Non-pigmented ciliary epithelial cell (primary cell): ENCODE measurements at places on chromosomes 3 and 15.

DNA sequence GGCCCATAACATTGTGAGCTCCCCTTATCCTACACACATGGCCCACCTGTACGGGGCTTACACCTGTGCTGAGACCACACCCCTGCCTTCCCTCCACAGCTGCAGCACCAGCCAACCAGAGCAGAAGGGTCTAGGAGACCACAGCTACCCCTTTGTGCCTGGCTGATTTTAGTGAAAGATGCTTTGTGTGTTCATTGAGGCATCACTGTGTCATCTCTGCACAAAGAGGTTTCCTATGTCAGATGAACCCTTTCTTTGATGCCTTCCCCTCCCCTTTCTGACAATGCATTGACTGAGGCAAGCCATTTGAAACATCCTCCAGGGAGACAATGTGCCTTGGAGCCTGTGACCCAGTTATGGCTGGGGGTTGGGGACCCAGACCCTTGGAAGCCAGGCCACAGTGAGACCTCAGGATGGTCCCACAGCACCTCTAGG, 54.9 kb upstream of the SLC7A14 start:
- DNase-seq, result no peak

DNA sequence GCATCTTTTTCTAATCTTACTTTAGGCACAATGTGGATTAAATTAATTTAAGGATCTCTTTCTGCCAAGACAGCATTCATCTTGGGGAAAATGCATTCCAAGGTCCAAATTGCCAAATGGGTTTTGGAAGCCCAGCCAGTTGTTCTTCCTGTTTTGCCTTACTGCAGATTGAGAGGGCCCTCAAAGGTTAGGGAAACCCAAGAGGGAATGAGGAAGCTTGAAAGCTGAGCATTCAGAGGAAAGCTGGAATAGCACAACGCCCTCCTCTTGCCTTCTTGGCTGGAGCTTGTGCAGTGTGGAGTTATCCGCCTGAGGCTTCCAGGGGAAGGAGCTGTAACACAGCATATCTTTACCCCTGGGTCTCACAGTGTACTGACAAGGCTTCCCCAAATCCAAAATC, 18.2 kb upstream of the SACM1L start:
- no peak for DNase-seq

DNA sequence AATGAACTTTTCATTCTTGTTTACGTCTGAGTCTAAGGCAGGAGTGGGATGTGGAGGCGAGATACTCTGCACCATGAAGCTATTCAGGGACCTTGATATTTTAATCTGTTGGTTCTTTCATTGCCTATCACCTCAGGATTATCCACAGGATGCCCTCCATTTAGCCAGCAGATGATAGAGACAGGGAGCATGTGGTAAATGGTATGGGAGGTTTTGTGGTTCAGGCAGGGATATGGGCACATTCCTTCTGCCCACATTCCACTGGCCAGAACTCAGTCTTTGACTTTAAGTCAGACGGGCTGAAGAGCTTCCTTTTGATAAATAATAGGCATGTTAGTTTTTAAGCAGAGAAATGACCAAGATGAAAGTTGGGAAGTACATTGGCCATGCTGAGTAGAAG, 548.0 kb upstream of the CCDC54 start:
- no peak for DNase-seq

- no peak for DNase-seq
Measured at GRCh38 chr15:50916400-50916799, 7.9 kb downstream of the AP4E1 start.

GRCh38 chr3:44991326-44991725, 15.3 kb downstream of the EXOSC7 start:
- no peak for DNase-seq

- DNase-seq, result no peak
Measured at GRCh38 chr15:58566029-58566428, 134.2 kb downstream of the LIPC start.

- no peak for DNase-seq
Measured at GRCh38 chr3:181105646-181106045, 116.1 kb upstream of the DNAJC19 start.

DNA sequence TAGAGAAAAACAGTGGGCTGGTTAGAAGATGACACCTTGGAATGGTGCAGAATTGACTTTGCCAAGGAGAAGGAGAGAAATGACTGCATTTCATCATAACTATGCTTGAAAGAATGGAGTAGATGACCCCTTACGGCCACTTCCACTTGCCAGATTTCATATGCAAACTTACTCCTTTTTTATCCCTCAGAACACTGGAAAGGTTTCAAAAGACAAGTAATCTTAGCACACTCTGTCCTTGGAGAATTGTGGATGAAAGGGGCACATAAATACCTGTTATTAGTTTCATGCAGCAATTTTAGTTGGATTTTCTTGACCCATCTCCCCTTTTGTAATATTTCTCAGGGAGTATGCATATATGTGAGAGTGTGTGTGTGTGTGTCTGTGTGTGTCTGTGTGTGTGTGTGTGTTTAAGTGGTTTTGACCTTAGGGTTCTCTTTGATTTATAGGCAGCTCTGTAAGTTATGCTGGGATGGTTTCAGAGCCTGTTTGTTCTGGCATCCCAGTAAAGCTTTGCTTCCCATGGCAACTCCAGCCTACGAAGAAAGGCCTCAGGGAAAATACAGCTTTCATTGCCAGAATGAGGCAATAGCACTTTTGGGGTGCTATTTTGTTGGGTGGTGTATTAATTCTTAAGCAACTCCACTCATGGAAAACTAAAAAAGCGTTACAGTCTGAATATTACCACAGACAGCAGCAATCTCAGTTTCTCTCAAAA, 122.2 kb upstream of the TP63 start:
- no peak for DNase-seq

DNA sequence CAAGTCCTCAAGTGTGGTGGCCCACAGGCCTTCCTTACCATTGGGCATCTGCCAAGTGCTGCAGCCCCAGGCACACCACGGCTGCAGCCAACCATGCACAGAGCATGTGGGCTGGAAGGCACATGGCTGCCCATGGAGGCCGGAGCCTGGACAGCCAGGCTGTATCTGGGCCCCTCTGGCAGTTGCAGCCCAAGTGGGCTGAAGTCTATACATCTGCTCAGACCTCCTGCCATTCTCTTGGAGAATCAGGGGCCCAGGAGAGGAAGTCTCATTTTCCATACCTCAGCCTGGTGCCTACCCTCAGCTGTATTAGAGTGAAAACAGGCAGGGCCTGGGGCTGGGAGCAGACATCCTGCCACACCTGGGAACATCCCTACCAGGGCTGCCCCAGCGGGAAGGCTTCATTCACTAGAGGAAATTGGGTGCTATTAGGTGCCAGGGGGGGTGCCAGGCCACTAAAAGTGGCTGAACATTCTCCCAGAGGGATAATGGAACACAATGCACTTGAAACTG, 48.0 kb upstream of the SLCO2A1 start:
- DNase-seq, result no peak

DNA sequence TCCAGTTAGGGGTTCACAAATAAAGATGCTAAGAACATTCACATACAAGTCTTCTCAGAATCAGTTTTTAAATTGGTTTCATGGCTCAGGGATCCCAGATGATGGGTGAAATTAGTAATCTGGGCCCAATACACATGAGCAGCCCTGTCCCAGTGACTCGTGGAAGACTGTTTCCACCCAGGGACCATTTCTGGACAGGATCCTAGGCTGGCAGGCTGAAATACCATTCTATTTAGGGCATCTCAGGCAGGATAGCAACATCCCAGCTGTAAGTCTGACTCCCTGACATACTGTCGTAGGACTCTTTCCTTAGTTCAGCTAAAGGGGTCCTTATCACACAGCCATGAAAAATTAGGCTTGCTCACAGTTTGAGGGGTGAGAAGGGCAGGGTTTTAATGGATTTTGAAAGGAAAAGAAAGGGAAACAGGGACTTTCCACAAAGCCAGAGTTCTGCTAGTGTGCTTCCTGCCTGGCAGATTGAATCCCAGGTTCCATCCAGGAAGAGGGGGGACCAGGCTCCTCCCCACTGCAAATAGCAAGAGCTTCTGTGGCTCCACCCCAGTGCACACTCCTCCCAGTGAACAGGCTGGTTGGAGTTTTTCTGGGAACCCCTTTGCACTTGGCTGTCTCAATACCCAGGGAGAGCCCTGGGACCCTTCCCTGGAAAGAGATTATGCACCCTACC, 41.3 kb upstream of the LYZL4 start:
- DNase-seq, result no peak

- DNase-seq, result peak; percentile 63
Measured at GRCh38 chr15:101070502-101071273, 151.5 kb downstream of the LRRK1 start.

DNA sequence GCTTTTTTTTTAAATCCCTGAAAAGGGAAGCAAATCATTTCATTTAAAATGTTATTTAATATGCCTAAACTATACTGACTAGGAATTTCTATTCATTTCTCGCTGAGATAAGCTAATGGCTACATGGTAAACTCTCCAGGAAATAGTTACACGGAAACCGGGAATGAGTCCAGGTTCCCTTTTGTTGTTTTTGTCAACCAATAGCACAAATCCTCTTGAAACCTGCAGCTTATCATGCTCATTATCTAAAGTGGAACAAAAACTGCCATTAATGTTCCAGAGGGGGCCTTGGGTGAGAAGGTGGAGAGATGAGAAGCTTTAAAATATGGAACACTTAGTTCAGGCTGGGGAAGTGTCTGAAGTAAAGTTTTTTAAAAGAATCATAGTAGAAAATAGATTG, 113.5 kb upstream of the ALCAM start:
- no peak for DNase-seq

DNA sequence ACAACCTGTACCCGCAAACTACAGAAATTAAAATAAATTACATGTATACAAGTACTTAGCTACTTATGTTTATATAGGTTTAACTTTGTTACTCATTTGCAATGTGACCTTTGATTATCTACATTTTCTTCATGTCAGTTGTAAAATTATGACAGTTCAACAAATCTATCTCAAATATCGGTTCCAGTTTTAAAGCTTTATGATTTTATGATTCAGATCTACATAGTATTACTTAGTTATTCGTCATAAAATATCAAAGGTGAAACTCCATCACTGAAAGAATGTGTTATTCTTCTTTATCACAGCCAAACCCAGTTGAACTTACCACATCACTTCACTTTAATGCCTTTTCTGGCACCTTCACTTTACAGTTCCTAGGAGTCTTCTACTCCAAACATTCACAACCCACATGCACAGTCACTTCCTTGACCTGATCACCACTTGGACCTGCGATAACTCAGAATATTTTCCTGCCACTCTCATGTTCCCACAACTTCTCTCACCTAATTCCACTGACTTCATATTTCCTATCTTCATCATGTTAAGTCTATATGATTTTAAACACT, 47.2 kb downstream of the SLITRK3 start:
- no peak for DNase-seq

GRCh38 chr3:186060222-186060621, 48.7 kb downstream of the ETV5 start:
- DNase-seq, result no peak

- DNase-seq, result no peak
Measured at GRCh38 chr15:52509500-52510245, 19.0 kb downstream of the MYO5A start.

- no peak for DNase-seq
Measured at GRCh38 chr3:186940967-186941366, 10.6 kb downstream of the ST6GAL1 start.

DNA sequence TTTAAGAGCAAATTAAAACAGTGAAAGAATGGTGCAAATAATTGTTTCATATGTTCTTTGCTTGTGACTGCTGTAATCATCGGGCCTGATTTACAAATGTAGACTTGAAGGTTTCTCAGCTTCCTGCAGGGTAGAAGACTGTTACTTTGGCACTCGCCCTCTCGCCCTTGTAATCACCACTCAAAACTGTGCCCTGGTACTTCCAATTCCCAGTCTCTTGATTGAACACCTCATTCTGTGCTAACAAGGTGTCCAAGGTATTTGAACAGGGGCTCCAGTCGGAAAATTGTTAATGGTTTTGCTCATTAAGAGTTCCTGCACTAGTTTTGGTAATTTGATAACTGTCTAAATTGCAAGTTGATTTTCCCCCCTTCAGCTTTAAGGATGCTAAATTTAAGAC, 209.5 kb downstream of the ZIC1 start:
- DNase-seq, result no peak

- no peak for DNase-seq
Measured at GRCh38 chr3:170040418-170040817, 2.6 kb downstream of the GPR160 start.

GRCh38 chr15:36999778-37000177, 100.6 kb downstream of the MEIS2 start:
- DNase-seq, result no peak

- no peak for DNase-seq
Measured at GRCh38 chr3:11373654-11374053, 101.5 kb downstream of the ATG7 start.

- DNase-seq, result no peak
Measured at GRCh38 chr3:66036586-66037148, 2.1 kb downstream of the MAGI1 start.

- DNase-seq, result no peak
Measured at GRCh38 chr15:48974882-48975281, 11.2 kb upstream of the SHC4 start.

DNA sequence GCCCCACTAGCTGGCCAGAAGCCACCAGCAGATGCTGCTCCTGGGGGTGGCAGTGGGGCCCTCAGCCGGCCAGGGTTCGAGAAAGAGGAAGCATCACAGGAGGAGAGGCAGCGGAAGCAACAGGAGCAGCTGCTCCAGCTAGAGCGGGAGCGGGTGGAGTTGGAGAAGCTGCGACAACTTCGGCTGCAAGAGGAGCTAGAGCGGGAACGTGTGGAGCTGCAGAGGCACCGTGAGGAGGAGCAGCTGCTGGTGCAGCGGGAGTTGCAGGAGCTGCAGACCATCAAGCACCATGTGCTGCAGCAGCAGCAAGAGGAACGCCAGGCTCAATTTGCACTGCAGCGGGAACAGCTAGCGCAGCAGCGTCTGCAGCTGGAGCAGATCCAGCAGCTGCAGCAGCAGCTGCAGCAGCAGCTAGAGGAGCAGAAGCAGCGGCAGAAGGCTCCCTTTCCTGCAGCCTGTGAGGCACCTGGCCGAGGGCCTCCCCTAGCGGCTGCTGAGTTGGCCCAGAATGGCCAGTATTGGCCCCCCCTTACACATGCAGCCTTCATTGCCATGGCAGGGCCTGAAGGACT, 17.5 kb upstream of the APEH start:
- DNase-seq, result no peak

GRCh38 chr3:162338514-162338913, 841.9 kb downstream of the OTOL1 start:
- DNase-seq, result no peak

GRCh38 chr3:4552811-4553210, 59.7 kb downstream of the ITPR1 start:
- DNase-seq, result no peak

- no peak for DNase-seq
Measured at GRCh38 chr3:11717301-11717700, 73.6 kb upstream of the VGLL4 start.

DNA sequence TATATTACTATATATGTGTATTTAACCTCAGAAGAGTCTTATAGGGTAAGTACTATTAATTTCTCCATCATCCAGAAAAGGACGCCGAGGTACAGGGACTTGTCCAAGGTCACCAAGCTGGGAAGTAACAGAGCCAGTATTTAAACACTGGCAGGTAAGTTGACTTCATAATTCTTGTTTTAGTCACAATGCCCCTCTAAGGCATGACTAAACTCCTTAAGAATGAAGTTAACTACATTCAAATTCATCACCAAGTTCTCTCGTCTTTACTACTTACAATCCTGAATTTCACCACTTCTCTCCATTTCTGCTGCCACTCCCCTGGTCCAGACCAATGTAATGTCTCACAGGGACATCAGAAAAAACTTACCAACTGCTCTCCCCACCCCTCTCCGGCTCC, 312.1 kb downstream of the GRM7 start:
- no peak for DNase-seq
